PC-9 (cell line): ENCODE measurements at places on chromosomes 2 and 18. TPM values are rescaled to one million over a fixed set of nuclear protein-coding genes. Genes with fewer than 3 reads are reported as not detected.
A peak's percentile ranks its signal among the peaks of the same experiment; 100 is the strongest.

CTAGE1 gene
- total RNA-seq, result not detected in 2 replicates

DNA sequence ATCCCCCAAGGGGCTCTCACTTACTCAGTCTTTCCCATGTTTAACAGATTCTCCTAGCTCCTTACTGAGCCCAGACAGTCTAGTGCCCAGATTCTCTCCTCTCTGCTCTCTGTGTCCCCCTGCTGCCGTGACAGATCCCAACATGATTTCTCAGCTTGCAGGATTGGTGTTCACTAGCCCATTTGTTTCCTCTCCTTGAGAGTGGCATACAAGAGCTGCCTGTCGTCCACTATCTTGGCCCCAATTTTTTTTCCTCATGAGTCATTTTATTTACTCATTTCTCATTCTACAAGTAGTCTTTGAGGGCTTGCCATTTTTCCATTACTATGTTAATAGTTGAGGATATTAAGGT lies 199.9 kb upstream of the FN1 start:
- peak; percentile 60 for DNase-seq

BMP10 gene
- not detected in 2 replicates for total RNA-seq

DNA sequence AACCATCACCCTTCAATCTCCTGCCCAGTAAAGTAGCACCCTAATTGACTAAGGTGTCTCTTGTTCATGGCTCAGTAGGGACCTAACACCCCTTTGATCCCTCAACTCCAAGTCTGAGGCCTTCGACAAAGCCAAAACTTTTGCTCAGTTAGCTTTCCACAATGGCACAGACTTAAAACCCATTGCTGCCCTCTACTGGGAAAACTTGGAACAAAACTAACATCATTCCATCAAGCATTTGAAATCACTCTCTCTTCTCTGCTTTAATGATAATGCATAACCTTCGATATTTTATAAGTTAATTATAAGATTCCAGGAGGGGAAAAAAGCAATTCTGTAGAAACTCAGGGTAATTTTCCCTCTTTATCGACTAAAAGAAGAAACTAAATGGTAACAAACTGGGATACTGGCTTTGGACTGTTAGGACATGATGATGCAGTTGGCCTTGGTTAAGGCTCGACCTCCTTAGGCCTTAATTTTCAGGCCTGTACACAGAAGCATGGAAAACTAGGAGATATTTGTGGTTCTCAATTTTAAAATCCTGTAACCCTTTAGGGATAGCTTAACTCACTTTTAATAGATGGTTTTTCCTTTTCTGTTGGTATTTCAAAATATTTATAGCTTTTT lies 127.8 kb downstream of the STK39 start:
- DNase-seq, result no peak

GRCh38 chr18:45350404-45351156 lies 264.7 kb upstream of the SLC14A2 start:
- DNase-seq, result no peak

HOXD1 gene
- total RNA-seq, result not detected in 2 replicates

DNA sequence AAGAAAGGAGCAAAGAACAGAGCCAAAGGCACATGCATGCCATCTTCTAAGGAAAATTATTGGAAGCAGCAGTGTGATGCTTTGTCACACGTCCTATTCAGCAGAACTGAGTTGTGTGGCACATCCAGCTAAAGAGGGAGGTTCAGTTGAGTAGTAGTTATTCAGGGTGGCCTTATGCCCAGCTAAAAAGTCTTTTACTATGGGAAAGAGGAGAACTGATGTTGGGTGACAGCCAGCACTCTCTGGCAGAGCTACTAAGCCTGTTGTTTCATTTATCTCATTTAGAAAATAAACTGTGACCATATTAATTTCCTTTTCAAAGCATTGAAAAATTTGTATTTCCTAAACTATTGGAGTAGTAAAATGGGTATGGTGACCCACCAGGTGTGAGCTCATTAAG lies 18.5 kb downstream of the ITGA6 start:
- DNase-seq, result no peak

GRCh38 chr2:99659874-99660273 lies 170.1 kb upstream of the REV1 start:
- DNase-seq, result no peak

DNA sequence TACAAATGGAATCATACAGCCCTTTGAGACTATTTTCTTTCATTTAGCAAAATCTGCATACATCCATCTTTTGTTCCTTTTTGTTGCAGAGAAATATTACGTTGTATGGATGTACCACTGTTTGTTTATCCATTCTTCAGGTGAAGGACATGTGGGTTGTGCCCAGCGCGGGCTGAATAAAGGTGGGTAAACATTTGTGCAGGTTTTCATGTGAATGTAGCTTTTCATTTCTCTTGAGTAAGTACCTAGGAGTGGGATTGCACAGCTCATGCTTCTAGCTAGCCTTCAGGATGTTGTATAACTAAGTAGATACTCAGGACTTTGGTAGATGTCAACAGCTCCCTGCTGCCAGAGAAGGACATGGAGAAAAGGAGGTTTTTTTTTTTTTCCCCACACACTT lies 50.6 kb upstream of the SPRED2 start:
- DNase-seq, result no peak

GRCh38 chr2:52473526-52473925 lies 1294.1 kb upstream of the CHAC2 start:
- DNase-seq, result no peak

DNA sequence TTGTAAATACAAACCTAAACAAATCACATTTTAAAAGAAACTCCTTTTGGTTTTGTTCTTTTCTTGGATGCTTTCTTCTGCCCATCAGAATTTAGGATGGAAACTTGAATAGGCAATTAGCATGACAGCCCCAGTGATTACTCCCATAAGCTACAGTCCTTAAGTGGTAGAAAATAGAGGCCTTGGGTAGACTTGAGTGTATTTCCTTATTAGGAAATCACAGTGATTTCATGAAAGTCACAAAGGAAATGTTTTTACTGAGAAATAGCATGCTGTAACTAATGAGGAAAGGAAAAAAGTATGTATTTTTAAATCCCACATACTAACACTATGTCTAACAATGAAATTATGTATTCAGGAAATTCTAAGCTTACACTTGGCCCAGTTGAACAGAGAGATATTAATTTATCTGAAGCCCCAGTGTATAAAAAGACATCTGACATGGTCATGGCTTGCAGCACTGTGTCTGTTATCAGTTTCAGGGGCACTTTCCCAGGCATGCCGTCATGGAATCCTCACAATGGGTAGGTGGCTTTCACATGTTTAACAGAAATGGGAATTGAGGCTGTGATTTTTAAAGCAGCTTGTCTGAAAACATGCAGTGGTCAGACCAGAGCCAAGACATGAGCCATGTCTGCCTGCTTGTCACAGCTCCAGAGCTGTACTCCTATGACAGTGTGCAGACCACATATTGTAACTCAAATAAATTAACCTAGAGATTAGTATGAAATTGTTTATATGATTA lies 79.7 kb upstream of the TRIB2 start:
- DNase-seq, result no peak

GRCh38 chr2:211829725-211830124 lies 708.9 kb downstream of the ERBB4 start:
- DNase-seq, result no peak

GRCh38 chr2:83817511-83817910 lies 641.6 kb downstream of the SUCLG1 start:
- DNase-seq, result no peak

DNA sequence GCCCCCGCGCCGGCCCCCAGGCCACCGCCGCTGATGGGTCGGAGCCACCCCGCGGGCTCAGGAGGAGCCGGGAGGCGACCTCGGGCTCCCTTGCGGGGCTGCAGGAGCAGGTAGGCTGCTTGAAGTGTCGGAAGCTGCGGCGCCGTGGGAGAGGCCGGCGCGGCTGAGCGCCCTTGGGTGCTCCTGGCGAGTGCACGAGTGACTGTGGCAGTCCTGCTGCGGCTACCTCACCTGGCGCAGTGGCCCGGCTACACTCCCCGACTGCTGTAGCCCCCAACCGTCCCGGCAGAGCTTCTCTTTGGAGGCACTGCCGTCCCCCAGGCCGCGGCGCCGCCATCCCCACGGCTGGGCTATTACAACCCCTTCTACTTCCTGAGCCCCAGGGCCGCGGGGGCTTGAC lies 10.0 kb upstream of the LYPD6 start:
- no peak for DNase-seq
